Calu3 (cell line): ENCODE measurements at places on chromosomes 2 and 18.
A peak's percentile ranks its signal among the peaks of the same experiment; 100 is the strongest.

GRCh38 chr2:192218377-192218776, 23.6 kb upstream of the TMEFF2 start:
- DNase-seq = no peak

DNA sequence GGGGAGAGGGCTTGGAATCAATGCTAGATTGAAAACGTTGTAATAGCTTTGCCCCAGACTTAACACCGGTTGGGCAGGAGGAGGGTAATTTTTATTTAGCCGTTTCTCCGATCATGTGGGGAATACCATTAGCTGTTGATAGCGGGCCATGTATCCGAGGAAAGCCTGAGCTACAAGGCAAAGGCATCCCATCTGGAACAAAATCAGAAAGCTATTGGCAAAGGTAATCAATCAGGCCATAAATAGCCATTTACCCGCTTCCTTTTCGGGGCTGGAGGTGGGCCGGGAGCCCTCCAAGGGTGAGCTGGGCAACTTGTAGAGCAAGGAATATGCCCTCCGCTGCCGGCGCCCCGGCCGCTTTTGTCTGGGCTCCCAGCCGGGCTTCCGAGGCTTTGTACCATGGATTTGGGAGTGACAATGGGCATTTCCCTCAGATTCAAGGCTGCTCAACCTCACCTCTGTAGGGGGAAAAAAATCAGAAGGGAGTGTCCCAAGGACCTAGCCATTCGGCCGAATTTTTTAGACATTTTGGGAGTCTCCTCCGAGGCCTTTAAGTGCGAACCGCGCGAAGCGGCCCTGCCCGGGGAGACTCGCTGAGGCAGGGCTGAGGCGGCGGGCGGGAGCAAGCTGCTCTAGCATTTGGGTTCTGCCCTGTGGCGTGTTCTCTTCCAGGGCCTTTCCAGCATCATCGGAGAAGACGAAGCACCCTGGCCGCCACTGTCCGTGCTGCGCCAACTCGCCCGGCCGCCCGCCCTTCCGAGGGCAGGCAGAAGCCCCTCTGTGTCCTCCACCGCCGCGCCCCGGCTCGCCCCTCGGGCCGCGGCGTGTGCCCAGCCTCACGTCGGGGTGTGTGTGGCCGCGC, 1.1 kb upstream of the HOXD9 start:
- DNase-seq = no peak

DNA sequence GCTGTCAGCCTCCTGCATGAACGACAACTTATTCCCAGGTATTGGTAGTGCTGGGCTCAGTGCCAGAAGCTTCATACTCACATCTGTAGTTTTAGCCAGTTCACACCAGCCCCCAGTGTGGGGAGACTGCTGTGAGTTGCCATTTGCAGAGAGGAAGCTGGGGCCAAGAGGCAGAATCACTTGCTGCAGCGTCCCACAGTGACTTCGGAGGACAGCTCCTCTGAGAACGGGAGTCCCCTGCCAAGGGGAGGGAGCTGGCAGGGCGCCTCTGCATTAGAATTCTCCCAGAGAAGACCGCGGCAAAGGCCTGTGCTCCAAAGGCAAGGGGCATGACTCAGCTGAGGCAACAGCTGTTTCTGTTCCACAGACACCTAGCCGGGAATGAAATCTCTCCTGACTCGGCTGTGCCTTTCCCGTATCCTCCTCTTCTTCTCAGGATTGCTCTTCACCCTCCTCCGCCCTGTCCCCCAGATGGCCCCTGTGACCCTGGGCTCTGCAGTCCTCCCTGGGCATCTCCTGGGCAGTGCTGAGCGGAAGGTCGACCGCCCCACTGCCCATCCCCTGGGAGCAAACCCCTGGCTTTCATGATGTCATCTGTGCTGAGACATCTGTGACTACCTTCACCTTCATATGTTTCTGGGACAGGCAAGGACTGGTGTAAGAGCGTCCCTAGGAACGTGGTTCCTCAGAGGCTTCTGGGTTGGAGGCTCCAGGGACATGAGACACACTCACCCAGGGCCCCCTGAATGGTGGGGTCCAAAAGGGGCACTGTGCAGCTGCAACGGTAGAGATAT, 18.0 kb downstream of the MAL start:
- DNase-seq = no peak

- DNase-seq = no peak
These were observed 112.2 kb downstream of the SRBD1 start for GRCh38 chr2:45498661-45499550.

DNA sequence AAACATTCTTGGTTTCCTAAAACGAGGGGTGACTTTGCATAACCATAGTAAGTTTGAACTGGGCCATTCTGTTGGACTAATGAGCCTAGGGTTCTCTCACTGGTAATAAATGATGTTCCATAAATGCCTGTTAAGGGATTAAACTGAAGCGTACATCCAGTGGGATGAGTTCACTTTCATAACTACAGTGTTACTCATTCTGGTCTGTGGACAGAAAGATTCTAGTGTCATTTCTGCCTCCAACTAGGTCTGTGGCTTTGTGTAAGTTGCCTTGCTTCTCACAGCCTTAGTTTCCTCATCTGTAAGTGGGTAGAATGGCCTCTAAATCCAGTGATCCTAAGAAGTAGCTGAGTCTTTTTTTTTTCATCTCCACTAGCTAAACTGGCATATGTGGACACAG, 1860.6 kb upstream of the PIK3C3 start:
- no peak for DNase-seq

- DNase-seq = no peak
These were observed 173.3 kb downstream of the DCDC2C start for GRCh38 chr2:3876685-3877084.

DNA sequence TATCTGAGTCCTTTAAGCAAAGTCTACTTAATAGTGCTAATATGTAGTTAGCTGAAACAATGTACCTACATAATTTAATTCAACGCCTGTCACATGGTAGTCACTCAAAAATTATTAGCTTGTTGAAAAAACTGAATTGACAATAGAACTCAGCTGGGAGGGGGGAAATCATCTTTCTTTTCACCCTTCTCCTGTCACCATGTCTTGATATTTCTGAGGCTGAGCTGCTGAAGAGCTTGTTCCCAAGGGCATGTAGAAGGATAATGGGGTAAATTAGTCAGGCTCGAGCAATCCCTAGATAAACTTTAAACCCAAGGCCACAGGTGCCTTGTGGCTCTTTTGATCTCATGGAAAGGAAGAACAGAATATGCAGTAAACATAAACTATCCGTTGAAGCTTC, 339.6 kb upstream of the LRATD1 start:
- DNase-seq = no peak

- DNase-seq = peak; percentile 37
These were observed 613.9 kb downstream of the IRS1 start for GRCh38 chr2:226185616-226186211.
